ENCODE measurements at places on chromosomes 6 and 20.

- no peak for DNase-seq
Measured at GRCh38 chr6:39572661-39573340, 152.4 kb downstream of the KIF6 start.

DNA sequence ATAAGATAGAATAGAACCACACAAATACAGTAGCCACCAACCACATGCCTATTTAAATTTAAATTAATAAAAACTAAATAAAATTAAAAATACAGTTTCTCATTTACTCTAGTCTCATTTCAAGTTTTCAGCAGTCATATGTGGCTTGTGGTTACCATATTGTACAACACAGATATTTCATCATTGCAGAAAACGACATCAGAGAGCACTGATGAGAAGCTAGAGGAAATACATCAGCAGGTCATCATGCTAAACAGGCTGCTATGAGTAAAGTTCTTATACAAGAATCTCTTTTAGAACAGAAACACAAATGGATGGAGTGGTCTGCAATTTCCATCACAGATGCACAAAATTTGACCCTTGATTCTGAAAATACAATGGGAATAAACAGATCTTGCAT lies 36.6 kb downstream of the TBC1D32 start:
- DNase-seq, result no peak

DNA sequence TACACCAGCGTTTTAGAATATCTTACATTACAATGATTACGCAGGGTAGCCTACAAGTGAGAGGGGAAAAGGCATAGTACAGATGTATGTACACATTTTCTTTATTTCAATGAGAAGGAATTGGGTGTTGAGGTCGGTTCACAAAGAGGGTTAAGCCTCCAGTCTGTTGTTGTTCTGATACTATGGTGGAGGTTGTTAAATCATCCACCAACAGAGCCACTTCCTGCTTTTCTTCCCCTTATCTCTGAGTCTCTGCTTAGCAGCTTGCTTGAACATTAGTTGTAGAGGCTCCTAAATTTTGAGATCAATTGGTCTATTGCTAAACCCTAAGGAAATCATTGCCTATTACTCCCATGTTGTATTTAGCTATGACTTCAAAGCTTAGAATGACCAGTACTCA lies 7.3 kb downstream of the RGS17 start:
- no peak for DNase-seq

DNA sequence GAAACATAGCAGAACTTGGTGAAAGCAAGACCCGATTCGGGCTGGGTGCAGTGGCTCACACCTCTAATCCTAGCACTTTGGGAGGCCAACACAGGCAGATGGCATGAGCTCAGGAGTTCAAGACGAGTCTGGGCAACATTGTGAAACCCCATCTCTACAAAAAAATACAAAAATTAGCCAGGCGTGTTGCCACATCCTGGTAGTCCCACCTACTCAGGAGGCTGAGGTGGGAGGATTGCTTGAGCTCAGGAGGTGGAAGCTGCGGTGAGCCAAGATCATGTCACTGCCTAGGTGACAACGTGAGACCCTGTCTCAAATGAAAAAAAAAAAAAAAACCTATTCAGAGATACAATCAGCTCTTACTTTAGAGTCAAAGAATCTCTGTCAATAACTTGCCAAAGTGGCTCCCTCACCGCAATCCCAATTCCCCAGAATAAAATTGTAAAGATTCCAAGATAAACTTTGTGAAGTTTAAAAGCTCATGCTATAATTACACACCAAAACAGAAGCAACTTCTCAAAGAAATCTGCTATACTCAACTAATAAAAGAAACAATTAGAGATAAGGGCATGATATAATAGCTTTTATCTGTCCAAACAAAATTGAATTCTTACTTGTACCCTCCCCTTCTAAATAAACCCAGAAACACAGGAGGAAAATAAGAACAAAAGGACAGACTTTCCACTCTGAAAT lies 33.6 kb downstream of the CDK19 start:
- DNase-seq, result no peak

DNA sequence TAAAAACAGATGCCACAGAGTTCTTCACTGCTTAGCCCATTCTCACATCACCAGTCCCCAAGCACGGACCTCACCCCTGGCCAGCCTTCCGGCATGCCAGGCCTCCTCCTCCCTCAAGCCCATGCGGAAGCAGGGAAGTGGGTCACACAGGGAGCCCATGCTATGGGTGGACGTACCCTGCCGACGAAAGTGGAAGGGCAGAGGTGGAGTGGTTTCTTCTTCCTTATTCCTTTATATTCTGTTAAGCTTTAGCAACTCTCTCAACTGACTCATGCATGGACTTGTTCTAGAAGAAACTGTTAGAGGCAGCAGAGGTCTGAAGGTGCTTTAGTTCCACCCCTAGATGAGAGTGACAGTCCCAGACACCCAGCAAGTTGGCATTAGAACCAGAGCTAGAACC lies 118.6 kb downstream of the LY86 start:
- no peak for DNase-seq

GRCh38 chr6:30000156-30000791 lies 57.9 kb downstream of the HLA-A start:
- no peak for DNase-seq

DNA sequence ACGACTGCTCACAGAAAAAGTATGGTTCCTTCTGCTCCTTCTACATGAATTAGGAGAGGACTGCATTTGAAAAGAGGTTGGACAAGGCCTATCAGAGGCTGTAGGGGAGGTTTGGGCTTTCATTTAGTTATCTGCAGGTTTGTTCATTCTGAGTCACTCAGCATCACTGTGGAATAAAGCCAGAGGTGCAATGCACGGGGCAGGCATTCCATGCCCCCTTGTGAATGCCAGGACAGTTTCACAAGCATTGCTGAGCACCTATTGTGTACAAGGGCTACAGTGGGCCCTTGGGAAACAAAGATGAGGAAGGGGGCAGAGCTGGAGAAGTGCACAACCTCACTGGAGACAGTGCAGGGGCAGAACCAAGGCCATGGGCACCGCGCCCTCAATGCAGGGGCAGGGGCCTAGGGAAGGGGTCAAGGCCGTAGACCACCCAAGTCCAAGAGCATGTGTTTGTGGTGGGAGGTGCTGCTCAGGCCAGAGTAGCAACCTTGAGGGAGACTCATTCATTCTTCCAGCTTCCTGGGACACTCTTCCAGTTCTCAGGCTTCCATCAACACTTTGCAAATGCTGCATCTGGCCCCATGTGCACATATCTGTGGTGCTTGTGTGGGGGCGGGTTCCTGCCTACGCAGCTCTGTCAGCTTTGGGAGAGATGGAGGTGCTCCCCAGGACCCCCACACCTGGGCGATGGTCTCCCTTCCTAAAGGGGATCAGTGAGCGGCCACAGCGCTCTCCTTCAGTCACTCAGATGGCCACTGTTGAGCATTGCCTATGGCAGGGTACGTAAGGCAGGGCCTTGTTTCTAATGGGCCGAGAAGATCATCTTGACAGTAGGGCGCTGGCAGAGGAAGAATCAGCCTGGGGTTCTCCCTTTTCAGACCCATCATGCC lies 204.5 kb downstream of the SYNDIG1 start:
- no peak for DNase-seq

DNA sequence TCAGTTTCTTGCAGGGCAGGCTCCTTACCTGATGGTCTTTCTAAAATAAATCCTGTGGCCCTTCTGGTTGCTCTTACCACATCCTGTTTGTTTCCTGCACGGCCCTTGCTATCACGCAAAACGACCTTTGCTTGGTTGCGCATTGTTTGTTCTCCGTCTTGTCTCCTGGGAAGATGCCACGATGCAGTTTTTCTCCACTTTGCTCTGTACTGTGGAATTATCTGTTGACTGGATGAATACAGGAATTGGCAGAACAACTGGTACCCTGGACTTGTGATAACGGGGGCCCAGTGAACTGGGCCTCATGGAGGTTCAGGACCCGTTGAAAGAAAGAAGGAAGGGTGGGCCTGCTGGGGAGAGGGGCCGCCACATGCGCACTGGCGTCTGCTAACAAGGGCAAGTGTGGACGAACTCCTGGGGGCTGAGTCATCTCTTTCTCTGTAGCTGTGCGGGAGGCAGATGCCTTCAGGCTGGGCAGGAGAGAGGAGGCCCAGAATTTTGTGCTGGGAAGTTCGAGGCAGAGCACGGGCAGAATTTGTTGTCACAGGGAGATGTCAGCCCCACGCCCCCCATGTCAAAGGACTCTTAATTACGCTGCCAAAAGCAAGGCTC lies 139.9 kb downstream of the BMP7 start:
- no peak for DNase-seq

- DNase-seq, result no peak
Measured at GRCh38 chr20:24842918-24843715, 106.0 kb upstream of the CST7 start.

GRCh38 chr6:136102991-136103688 lies 147.0 kb downstream of the MTFR2 start:
- no peak for DNase-seq

DNA sequence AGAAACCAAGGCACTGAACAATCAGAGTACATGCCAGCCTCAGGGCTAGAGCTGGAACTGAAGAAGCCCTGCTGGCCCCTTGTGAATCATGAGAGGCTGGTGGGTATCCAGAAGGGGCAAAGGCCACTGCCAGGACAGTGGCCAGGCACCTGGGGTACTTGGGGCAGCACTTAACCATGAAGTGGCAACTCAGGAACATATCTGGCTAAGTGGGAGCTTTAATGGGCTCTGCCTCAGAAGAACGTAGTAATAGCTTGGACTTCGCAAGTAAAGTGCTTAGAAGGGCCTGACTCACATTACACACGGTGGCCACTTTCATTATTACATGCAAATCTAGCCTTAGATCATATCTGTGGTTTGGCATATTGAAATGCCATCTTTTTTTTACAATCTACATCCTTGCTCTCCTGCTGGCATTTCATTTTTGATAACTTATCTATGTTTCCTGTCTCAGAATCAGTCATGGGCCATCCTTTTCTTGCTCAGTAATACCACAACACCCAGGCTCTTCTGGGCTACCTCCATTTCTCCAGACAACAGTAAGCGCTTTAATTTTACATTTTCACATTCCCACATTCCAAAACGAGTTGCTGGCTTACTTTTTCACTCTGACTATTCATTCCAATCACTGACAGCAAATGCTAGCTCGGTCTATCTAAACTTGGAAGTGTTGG lies 21.6 kb downstream of the NAPB start:
- no peak for DNase-seq

DNA sequence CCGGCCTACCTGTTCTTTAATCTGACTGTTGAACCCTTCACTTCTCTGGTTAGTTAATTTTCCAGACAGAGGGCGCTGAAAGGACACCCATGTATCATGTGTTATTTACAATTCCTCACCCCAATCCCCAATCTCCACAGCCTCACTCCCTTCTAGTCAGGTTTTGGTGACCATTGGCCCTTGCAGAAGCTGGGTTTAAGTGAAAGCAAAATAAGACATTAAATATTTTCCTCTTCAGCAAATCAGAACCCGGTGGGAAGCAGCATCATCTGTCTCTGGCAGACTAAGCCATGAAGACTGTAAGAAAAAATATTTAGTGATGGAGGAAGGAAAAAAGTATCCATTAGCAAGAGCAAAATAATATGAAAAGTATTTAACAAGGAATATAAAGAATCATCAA lies 9.4 kb upstream of the HLA-DQA1 start:
- DNase-seq, result no peak

- no peak for DNase-seq
Measured at GRCh38 chr20:59692139-59692538, 87.8 kb downstream of the PHACTR3 start.

GRCh38 chr6:114342826-114343781 lies at the start of gene HS3ST5:
TSS of gene HS3ST5 (minus strand) at chr6:114343023. CDS start at chr6:114062845, 280,178 bp downstream.
- no peak for DNase-seq

- DNase-seq, result no peak
Measured at GRCh38 chr6:165686596-165687365, 23.7 kb upstream of the PDE10A start.

GRCh38 chr6:18154507-18155149 lies at the start of gene TPMT:
TSS of gene TPMT (minus strand) at chr6:18155077. CDS start at chr6:18149127, 5,950 bp downstream.
- peak; percentile 17 for DNase-seq

DNA sequence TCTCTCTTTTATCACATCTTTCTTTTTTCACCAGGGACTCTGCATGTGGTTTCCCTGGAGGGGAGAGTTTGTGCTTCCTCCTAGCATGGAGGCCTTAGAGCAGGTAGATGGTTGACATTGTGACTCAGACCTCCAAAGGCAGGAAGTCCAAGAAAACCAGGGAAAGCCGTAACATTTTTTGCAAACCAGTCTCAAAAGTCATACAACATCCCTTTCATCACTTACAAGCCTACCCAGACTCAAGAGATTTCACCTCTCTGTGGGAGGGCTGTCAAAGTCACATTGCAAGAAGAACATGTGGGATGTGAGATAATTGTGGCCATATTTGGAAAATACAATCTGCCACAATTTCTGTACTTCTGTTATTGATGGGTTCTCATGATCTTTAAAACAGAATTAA lies 46.2 kb downstream of the SNRNP48 start:
- DNase-seq, result no peak

GRCh38 chr20:5920581-5920980 lies 29.8 kb downstream of the TRMT6 start:
- DNase-seq, result no peak

DNA sequence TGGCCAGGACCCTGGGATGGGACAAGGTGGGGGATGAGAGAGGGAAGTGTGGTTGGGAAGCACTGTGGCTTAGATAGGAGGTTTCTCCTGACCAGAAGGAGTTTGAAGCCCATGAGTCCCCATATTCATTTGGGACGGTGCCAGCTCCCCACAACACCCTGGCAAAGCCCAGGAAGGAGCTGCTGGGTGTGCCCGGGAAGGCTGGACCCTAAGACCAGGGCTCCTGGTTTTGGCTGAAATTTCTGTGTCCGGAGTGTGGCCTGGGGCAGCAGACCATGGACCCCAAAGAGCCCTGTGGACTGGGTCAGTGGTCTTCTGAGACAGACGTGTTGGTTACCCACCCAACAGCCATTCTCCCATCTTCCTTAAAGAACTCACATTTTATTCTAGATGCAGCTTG lies 15.2 kb downstream of the MAPK13 start:
- DNase-seq, result no peak

DNA sequence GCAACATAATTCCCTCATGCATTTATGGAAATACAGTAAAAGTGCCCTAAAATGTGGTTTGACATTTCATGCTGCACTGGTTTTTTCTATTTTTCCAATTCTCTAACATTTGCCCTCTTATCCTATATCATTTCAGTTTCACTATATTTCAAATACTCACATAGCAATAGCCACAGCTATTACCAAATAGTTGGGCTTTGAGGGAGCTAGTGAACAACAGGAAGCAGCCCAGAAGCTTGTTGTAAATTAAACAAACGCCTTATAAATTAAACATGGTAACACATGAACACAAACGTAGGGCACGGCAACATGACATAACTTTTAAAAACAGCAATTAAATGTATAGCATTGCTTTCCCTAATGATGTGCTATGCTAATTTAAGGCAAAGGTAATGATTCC lies 469.0 kb downstream of the CDC5L start:
- DNase-seq, result no peak

GRCh38 chr6:110596354-110596753 lies 119.9 kb upstream of the SLC22A16 start:
- DNase-seq, result no peak

- DNase-seq, result no peak
Measured at GRCh38 chr6:125597411-125598253, 151.8 kb upstream of the HEY2 start.

Measured in activated CD8-positive, alpha-beta memory T cell treated with anti-CD3 and anti-CD28 coated beads, Interleukin-2, amount 50 U/mL, for 4 hours (primary cell).